ENCODE measurements at places on chromosomes 13 and 19.
A peak's percentile ranks its signal among the peaks of the same experiment; 100 is the strongest.

DNA sequence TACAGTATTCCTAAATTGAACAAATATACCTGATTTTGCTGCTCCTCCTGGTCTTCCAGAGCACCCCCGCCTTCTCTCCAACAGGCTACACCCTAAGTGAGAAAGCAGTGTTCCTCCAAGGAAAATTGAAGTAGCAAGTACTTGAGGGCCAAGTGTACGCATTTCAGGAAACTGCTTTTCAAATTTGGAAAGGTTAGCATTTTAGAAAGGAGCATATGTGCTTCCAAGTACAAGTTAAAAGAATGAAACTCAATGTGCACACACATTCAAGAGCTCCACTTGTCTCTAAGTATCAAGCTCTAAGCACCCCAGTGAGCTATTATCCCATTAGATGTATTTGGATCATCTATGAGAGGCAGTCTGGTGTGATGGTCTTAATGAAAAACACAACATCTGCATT, 25.8 kb downstream of the LHFPL6 start:
- no peaks in the 10 kb centered on the region for H3K36me3 ChIP-seq
- H3K4me3 ChIP-seq, result no peak overlapping the region

DNA sequence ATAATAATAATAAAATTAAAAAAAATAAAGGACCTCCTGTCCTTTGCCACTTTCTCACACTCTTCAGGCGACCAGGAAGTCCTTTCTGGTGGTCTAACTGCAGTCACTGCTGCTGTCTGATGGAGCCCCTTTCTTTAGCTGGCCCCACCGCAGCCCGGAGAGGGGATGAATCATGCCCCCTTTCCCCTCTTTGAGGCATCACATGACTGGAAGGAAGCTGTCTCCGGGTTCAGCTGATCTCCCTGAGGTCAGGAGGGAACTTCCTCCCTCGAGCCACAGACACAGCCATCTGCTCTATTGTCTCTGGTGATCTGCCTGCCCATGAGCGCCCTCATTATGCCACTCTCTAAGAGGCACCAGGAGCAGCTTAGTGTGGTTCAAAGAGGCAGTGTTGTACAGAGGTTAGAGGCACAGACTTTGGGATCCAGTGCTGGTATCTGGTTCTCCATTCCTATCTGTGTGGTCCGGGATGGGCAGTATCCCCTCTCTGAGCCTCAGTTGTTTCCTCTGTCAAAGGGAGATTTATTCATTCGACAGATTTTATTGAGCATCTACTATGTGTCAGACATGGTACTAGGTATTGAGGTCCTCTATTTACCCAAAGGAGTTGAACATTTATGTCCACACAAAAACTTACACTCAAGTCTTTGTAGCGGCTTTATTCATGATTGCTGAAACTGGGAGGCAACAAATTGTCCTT, 30.0 kb downstream of the VAV1 start:
- H3K4me1 ChIP-seq, result no peaks in the 10 kb centered on the region
- no peaks in the 10 kb centered on the region for H3K27me3 ChIP-seq
- H3K36me3 ChIP-seq, result no peaks in the 10 kb centered on the region
- peak; percentile 56 for DNase-seq
- no peak overlapping the region for H3K4me3 ChIP-seq

DNA sequence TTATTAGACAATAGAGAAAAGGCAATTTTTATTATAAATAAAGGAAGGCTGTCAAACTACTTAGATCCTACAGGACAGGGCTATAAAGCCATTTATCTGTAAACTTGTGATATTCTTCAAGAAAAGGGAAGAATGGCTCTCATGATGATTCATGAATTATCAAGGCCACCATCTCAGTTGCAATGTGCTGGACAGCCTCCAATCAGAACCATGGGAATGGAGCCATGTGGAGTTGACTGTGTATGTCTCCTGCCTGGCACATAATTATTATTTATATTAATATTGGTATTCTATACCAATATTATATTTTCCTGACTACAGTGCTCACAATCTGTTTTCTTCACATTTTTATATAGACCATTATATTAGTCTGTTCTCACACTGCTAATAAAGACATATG, 560.5 kb upstream of the MIR17HG start:
- H3K36me3 ChIP-seq, result no peaks in the 10 kb centered on the region
- no peak for DNase-seq
- no peaks in the 10 kb centered on the region for H3K4me1 ChIP-seq
- H3K4me3 ChIP-seq, result no peak overlapping the region

DNA sequence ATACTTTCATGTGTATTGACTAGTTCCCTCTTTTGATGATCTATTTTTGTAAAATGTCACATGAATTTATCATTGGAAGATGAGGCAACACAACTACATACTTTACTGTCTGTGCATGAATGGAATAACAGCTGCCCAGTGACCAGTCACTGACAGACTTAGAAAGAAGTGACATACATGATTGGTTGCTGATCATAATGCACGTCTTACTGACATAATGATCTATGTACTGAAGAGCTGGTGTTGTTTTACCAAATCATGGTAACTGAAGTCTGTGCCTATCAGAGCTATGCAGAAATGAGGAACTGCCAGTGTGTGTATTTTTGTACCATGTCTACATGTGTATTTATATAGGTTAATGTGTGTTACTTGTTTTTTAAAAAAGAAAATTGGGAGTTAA, 26.5 kb downstream of the GPR18 start:
- H3K36me3 ChIP-seq, result no peaks in the 10 kb centered on the region
- DNase-seq, result no peak
- no peak overlapping the region for H3K4me3 ChIP-seq
